ENCODE measurements at places on chromosomes 12 and 14.
A peak's percentile ranks its signal among the peaks of the same experiment; 100 is the strongest.

DNA sequence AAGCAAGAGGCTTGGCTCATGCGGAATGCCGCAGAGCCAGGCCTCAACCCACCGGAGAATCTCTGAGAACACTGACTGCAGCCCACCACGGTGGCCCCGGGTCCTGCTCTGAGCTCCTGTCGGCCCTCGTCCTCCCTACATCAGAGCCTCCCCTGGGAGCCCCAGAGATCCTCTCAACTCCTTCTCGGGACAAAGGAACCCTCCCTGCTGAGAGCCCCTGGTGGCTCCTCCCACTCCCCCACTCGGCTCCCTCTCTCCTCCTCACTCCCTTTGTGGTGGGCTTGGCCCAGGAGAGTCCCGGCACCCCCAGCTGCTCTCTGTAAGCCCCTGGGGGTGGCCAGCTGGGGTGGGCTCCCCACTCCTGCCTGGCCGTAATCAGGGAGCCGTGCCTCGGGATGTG lies 11.1 kb upstream of the INF2 start:
- no peak for DNase-seq

DNA sequence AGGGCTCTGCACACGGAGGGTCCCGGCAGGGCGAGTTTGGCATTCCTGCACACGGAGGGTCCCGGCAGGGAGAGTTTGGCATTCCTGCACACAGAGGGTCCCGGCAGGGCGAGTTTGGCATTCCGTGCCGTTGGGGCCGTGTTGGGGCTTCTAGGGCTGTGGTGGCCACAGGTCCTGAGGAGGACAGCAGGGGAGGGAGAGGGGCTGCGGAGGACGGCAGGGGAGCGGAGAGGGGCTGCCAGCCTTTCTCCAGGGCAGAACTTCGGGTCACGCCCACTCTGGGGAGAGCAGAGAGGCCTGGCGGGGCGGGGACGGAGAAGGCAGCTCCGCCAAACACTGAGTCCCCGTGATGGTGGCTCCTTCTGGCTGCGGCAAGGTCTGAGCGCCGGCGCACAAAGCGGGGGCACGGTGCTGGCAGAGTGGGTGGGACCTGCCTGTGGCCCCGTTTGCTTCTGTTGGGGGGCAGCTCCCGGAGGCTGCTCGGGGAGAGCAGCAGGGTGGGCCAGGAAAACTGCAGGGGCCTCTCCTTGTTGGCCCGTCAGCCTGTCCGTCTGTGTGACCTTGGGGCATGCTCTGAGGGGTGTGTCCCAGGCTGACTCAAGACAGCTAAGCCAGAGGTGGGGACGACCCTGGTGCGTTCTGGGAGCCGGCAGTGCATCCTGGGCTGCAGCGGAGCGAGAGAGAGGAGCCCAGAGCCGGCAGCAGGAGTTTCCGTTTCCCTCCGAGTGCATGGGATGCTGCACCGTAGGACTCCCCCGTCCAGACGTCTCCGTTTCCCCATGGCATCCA lies 60.2 kb downstream of the LRCOL1 start:
- DNase-seq, result no peak

DNA sequence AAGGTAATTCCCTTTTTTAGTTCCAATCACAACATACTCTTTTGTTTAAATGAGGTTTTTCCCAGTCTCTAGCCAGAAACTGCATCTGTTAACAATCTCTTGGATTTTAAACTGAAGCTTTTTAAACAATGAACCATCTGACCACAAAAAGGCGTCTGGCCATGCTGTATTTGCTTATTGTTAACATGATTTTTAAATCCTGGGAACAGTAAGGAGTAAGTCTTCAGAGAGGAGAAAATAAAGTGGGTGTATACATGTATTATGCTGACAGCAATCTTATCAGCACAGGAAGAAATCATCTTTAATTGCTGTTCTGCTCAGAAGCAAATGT lies 106.2 kb downstream of the DAAM1 start:
- DNase-seq, result no peak

- DNase-seq, result no peak
Measured at GRCh38 chr14:20587489-20588154, at the start of gene RNASE11. TSS of gene RNASE11 (minus strand) at chr14:20588001.

- no peak for DNase-seq
Measured at GRCh38 chr12:5904441-5904840, 40.6 kb downstream of the ANO2 start.

DNA sequence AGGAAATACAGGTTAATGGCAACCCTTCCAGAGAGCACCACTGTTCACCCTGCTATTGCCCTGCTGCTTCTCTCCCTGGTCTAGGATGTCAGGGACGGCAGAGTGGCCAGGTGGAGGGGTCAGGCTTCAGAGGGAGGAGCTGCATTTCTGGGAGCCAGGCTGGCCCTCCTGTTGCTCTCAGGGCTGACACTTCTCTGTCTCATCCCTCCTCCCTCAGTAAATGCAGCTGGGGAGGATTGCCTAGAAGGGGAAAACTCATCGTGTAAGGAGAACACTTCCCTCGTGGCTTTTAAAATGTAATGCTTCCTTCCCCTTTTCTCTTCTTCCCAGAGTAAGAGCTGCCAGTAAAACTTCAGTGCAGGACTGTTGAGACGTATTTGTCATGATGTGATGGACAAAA lies 20.8 kb downstream of the SUSD6 start:
- no peak for DNase-seq

GRCh38 chr14:30848449-30849240 lies 25.7 kb upstream of the COCH start:
- DNase-seq, result no peak

- peak; percentile 46 for DNase-seq
Measured at GRCh38 chr12:3135522-3136461, 58.6 kb downstream of the TSPAN9 start.

- DNase-seq, result no peak
Measured at GRCh38 chr12:46486588-46486987, 114.0 kb upstream of the SLC38A2 start.

DNA sequence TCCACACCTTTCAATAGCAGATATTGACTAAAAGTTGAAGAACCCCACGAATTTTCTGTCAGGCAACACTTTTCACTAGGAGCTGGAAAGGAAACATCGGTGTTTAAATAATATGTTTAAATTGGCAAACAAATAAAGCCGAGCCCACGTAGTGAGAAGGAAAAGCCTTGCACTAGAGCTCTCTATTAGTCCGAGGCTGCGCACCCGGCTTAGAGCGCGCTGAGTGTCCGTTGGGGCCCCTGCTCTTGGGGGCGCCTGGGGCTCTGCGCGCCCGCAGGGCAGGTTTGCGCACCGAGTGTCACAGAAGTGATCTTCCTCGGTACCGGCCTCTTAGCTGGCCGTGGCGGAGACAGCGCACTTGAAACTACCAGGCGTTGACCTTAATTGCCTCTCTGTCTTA lies 6.4 kb downstream of the TTC6 start:
- DNase-seq, result no peak

Data from activated CD4-positive, alpha-beta T cell treated with anti-CD3 and anti-CD28 coated beads for 48 hours (primary cell).